ENCODE measurements at places on chromosomes 6 and 20.

DNA sequence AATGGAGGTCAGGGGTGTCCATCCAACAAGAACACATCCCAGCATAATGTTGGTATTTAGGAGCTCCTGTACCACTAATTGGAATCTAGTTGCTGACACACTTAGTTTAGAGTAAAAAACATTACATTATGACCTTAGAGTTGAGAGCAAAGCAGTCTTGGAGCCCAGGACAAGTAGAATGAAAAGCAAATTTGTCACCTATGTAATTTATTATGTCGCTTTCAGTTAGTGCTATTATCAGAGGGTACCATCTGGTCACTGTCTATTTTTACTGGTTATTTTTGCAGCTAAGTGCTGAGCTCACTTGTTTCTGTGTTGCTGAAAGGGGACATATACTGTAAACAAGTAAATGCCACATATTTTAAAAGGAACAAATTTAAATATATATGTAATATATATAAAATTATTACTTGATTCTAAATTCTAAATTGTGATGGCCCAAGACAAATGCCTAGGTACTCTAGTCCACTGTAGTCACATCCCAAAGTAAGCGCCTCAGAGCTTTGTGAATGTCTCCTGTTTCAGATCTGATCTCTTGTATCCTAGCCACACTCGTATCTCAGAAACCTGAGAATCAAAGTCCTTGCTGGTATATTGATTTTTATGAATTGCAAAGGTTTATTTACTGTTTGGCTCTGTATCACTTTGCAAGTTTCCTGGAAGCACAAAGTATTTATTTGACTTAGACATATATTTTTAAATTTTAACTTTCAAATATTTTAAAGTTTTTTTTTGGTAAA is 148.6 kb upstream of the MAN1A1 start:
- DNase-seq, result no peak

DNA sequence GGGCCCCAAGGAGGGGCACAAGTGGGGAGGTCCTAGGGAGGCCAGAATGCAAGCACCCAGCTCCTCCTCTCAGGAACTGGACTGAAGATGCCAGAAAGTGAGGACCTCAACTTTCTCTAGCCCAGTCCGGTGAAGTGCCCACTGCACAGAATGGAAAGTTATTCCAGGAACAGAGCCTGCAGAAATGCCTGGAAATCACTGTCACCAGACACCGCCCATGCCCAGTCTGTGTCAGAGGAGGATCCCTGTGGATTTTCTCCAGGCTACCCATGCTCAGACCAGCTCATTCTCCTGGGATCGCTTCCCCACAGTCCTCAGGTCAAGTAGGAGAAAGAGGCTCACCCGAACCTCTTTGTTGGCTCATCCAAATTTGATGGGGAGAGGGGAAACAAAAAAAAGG is 6.5 kb downstream of the PRPH2 start:
- DNase-seq, result no peak

DNA sequence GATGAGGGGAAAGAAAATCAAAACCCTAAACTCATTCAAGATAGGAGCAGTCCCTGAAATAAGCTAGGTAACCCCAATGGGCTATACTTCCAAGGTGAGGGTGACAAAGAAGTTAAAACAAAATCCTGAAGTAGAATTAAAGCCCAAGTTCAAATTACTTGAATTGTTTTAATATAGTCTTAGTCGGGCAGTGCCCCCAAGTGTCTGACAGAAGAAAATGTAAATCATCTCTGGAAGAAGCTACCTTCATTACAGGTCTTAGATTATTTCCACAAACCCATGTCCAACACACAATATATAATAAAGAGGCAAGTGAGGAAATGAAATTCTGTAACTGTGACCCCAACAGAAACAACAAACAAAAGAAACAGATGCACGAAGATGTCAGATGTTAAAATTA is 36.8 kb upstream of the L3MBTL3 start:
- no peak for DNase-seq

- no peak for DNase-seq
These were observed 257.7 kb downstream of the CDKAL1 start for GRCh38 chr6:20791944-20792343.

DNA sequence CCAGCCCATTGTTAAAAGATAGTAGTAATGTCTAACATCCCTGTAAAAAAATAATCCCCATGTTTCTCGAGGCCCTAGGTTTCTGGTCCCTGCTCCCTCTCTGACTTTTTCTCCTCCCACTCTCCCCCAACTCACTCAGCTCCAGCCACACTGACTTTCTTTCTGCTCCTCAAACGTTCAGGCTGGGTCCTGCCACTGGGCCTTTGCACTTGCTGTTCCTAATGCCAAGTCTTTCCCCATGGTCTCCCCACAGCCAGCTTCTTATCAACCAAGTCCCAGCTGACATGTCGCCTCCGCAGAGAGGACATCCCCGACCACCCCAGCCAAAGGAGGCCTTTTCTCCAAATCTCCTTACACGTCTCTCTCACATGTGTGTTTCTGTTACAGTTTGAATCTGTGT is 21.8 kb upstream of the PTGIS start:
- no peak for DNase-seq

DNA sequence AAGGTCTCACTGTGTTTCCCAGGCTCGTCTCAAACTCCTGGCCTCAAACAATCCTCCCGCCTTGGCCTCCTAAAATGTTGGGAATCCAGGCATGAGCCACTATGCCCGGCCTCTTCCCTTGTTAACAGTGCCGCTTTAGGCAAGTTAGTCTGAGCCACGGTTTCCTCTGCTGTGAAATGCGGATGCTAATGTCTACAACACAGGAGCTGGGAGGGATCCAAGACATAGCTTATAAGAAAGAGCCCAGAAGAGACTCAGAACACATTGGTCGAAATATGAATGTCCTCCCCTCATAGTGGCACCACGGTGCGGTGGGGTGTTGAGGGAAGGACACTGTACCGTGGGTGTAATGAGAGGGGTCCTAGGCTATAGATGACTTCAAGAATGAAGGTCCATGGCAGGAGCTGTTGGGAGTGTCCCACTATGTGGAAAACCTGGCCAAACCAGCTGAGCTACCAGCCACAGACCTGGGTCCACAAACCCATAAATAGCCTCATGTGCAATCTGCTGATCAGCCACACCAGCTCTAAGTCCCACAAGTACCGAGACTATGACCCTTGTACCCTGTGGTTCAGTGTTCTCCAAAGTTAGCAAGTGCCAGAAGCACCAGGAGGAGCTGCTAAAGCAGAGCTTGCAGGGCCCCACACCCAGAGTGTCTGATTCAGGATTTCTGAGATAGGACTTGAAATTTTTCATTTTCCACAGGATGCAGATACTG is 57.8 kb upstream of the ZFAND3 start:
- no peak for DNase-seq

GRCh38 chr20:20525756-20526155 is 157.9 kb downstream of the INSM1 start:
- no peak for DNase-seq

- no peak for DNase-seq
These were observed 28.0 kb downstream of the TMC2 start for GRCh38 chr20:2564406-2564805.

GRCh38 chr6:162603231-162604015 is 124.1 kb downstream of the PRKN start:
- DNase-seq, result no peak

DNA sequence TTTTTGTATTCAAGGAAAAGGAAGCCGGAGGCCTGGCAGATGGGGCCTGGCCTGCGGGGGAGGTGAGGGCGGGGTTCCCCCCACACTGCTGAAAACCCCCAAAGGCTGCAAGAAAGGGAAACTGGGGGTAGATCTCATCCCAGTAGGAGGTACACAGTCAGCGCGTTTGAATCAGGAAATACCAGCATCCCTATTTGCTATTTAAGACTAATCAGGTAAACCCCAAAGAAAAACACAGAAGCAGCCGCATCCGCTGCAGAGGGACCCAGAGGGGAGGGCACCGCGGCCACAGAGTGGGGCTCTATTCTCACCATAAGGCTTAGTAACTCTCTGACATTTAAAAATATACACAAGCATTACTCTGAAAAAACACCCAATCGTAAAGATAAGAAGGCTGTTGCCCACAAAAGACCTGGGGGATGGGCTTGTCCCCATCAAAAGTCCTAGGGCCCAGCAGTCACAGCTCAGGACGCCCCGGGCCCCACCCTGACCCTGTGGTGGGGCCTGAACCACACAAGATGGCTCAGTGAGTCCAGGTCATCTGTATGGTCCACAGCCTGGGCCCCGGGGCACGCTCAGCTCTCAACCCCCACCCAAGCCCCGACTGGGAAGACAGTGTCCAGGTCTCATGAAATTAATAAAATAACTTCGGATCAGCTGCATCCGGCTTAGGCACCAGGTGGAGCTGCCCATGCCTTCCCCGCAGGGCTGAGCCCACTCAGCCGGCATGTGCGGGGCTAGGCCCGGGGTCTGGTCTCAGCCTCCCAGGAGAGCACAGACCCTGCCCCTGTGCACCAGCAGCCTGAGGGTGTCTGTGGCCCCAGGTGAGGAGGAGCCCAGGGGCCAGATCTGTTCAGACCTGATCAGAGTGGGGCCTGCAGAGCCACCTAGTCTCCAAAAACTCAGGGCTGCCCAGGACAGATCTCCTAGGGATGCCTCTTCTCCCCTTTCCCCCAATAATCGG is 31.0 kb downstream of the KCNQ2 start:
- no peak for DNase-seq

GRCh38 chr20:63855363-63856097 is 5.8 kb upstream of the ABHD16B start:
- no peak for DNase-seq

DNA sequence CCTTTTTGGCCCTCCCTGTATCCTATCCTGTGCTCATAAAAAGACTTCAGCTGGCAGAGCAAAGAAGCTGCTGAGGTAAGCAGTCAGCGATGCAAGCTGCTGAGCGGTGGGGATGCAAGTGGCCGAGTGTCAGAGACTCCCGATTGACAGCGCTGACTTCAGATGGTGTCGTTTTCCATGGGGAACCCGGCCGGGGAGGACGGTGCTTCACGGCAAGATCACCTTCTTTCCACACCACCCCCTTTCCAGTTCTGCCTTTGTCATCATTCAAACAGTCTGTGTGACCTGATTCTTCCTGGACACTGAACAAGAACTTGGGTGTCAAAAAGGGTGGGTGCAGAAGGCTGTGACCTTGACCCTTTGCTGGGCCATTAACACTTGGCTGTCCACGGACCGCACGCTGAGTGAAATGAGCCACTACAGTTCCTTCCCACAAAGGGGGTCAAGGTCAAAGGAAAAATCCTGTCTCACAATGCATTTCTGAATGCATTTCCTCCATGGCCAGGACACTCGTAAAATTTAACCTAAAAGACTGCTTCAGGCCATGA is 52.9 kb upstream of the UNC93A start:
- DNase-seq, result no peak

DNA sequence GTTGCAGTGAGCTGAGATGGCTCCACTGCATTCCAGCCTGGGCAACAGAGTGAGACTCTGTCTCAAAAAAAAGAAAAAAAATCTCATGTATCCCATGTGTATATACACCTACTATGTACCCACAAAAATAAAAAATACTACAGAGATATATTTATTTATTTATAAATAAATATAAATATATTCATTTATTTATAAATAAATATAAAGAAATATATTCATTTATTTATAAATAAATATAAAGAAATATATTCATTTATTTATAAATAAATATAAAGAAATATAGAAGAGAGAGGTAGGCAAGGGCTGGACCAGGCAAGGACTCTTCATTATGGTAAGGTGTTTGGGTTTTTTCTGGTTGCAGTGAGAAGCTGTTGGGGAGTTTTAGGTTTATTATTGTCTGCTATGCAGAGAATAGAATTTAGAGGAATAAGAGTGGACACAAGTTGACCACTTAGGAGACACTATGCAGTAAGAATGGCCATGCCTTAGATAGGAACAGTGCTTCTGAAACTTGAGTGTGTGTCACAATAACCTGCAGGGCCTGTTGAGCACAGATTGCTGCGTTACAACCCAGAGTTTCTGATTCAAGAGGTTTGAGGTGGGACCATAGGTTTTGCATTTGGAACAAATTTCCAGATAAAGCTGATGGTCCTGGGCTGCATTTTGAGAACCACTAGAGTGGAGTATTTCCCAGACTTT is 254.2 kb downstream of the EYA4 start:
- DNase-seq, result no peak

- DNase-seq, result no peak
These were observed 97.5 kb upstream of the MYLIP start for GRCh38 chr6:16031278-16031981.

DNA sequence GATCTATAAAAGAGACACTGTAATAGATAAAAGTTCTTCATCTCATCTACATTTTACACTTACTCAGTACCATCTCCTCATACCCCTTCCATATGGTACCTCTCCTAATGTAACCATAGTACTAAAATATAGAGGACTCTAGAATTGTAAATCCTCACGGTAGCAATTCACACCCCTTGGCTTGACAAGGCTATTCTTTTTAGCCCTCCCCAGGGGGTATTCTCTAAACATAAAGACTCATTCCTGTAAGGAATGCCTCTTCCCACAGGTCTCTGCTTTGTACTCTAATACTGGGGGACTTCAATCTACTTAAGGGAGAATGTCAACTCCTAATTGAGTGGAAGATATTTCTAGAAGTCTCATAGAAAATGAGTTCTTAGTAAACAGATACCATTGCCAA is 85.9 kb downstream of the VIP start:
- no peak for DNase-seq

DNA sequence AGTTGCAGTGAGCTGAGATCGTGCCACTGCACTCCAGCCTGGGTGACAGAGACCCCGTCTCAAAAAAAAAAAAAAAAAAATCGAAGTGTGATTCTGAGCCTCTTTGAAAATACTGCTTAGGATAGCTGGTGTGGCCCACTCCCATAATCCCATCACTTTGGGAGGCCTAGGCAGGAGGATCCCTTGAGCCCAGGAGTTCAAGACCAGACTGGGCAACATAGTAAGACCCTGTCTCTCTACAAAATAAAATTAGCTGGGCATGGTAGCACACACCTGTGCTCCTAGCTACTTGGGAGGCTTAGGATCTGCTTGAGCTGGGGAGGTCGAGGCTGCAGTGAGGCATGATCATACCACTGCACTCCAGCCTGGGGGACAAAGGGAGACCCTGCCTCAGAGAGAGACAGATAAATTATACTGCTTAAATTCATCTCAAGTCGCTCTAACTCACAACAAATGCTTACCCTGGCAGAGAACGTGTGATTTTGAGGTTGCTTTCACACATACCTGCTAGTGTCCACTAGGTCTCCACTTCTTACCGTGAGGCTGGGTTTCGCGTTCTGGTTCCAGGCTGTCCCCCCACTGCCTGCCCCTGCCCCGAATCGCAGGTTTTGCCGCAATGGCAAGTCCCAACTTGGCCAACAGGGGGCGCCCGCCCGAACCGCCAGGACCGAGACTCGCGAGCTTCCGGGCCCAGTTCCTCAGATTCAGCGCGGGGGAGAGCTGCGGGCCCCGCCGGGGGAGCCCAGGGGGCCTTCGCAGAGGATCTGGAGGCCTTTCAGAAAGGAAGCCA is 12.3 kb upstream of the TMC2 start:
- peak; percentile 77 for DNase-seq
